ENCODE measurements at places on chromosomes 1 and 21.

GRCh38 chr21:45542667-45543370 lies 579 bp upstream of the SLC19A1 start:
- no peak for DNase-seq

DNA sequence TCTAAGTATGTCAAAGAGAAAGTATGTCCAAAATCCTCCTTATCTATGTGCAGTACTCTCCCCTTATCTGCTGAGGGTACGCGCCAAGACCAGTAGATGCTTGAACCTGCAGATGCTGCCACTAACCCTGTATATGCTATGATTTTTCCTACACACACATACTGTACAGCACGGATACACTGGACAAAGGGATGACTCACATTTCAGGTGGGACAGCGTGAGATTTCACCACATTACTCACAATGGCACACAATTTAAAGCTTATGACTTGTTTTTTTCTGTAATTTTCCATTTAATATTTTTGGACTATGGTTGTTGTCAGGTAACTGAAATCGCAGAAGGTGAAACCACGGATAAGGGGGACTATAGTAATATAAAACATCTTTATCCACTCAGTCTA lies 4.1 kb downstream of the ORC1 start:
- DNase-seq: peak; percentile 15

DNA sequence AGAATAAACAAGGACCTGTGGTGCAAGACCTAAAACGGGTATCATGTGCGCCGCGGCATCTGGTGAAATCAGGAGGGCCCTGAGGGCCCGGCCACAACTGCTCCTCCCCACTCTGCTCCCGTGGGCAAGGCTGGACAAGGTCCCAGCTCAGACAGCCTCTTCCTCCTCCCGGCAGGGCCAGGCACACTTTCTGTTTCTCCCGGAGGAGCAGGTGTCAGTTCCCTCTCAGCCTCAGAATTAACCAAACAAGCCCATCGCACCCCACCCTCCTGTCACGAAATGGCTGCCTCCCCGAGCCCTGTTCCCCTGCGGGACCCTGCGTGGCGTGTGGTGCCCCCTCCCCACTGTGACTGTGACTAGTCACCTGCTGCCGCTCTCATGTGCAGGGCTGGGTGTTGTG lies 15.2 kb downstream of the PTTG1IP start:
- no peak for DNase-seq

GRCh38 chr1:67040405-67040804 lies 13.5 kb downstream of the SLC35D1 start:
- DNase-seq: no peak

DNA sequence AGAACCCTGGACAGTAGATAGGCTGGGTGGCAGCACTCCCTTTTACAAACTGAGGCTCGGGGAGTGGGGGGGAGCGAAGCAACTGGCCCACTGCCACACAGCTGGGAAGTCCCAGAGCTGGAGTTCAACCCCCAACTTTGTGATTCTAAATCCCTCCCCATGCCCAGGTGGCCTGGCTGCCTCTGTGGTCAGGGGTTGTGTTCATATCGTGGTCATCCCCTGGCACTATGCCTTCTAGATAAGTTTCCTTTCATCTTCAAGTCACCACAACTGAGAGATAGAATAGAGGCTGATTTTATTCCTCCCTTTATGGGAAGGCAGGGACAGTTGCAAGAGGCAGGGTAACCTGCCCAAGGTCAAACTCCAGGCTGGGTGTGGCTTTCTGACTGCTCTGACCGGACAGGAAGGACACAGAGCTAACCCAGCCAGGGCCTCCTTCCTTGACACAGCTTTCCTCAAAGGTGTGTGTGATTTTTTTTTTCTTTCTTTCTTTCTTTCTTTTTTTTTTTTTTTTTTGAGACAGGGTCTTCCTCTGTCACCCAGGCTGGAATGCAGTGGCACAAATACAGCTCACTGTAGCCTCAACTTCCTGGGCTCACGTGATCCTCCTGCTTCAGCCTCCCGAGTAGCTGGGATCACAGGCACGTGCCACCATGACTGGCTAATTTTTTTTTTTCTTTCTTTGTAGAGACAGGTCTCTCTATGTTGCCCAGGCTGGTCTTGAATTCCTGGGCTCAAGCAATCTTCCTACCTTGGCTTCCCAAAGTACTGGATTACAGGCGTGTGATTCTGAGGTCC lies 18.4 kb upstream of the TNFRSF1B start:
- peak; percentile 36 for DNase-seq

GRCh38 chr1:209364716-209365115 lies 218.8 kb upstream of the CAMK1G start:
- no peak for DNase-seq

DNA sequence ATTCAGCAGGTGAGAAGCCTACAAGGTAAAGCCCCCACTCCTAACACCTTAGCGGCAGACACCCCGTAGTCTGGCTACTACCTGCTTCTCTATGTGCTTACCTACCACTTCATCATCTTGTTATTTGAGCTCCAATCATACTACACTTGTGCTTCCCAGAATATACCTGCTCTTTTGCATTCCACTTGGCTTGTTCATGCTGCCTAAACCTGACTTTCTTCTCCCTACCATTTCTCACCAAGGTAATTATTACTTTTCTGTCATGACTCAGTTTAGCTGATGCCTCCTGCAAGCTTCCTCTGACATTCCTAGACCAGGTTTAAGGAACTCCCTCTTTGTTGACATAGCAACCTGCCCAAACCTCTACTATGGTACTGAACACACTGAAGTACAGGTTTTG lies 495.6 kb upstream of the C1orf87 start:
- no peak for DNase-seq

GRCh38 chr21:17668479-17669140 lies 55.9 kb upstream of the BTG3 start:
- no peak for DNase-seq

- no peak for DNase-seq
Observed at GRCh38 chr1:9618909-9619679, 30.4 kb downstream of the TMEM201 start.
